ENCODE measurements at places on chromosomes 3 and 15. TPM values are rescaled to one million over a fixed set of nuclear protein-coding genes. Genes with fewer than 3 reads are reported as not detected.
A peak's percentile ranks its signal among the peaks of the same experiment; 100 is the strongest.

GRCh38 chr3:5499404-5499803, 311.9 kb downstream of the EDEM1 start:
- no peaks in the 10 kb centered on the region for H3K27me3 ChIP-seq
- no peak overlapping the region for H3K27ac ChIP-seq
- H3K4me3 ChIP-seq: no peak overlapping the region

GRCh38 chr15:27674826-27675225, 424.3 kb downstream of the OCA2 start:
- DNase-seq: no peak
- no peaks in the 10 kb centered on the region for H3K36me3 ChIP-seq
- H3K4me3 ChIP-seq: no peak overlapping the region
- peaks cover 17% of the 10 kb centered on the region for H3K4me1 ChIP-seq
- H3K27me3 ChIP-seq: no peaks in the 10 kb centered on the region

DNA sequence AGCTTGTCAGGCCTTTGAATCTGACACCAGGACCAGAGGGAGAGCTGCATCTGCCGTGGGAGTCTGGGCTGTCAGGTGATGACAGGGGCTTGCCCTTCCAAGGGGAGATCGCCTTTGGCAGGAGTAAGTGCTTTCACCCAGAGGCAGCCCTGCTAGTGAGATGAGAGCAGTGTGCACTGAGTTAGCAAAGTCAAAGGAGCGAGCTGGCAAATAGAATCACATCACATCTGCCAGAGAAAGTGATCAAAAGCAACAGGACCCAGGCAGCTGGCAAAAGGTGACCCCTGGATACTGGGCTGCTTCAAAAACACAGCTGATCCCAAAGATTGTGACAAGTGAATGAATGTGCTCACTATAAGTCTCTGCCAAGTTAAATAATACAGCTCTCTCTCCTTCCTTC, 36.1 kb upstream of the PYDC2 start:
- no peak overlapping the region for H3K4me3 ChIP-seq
- no peak for DNase-seq
- H3K4me1 ChIP-seq: no peaks in the 10 kb centered on the region
- no peak overlapping the region for H3K27ac ChIP-seq

- no peak overlapping the region for H3K4me3 ChIP-seq
- H3K4me1 ChIP-seq: peaks cover 22% of the 10 kb centered on the region
- H3K36me3 ChIP-seq: peaks cover 53% of the 10 kb centered on the region
Measured at GRCh38 chr15:70083946-70084345, 13.8 kb downstream of the TLE3 start.

ATP13A4 gene
- total RNA-seq: 114 TPM

DNA sequence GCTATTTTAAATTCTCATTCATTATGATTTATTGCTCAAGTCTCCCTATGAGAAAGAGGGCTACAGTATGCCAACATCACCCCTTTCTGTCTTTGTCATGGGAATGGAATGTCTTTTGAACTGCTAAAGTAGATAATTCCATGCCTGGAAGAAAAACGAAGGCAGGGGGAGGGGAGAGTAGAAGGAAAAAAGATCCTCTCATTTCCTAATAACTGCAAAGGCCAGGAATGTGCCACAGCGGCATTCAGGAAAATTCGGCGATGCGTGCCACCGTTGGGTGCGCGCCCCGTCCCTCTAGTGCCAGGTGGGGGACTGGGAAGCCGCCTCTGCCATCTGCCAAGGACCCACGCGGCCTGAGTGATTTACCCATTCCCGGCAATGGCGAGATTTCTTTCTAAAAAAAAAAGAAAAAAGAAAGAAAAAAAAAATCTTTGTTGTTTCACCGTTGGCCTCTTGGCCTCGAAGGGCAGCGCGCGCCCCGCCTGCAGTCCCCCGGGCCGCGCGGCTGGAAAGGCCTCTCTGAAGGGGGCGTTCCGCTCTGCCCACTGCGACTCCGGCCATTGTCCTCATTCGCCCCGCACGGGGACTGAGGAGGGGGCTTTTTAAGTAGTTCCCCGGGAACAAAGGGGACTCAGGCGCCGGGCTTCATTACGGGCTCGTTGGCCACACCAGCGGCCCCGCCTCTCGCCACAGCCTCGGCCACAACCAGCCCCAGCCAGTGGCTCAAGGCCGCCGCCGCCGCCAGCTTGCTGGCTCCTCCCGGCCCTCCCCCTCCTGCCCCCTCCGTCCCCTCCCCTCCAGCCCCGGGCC, 54.5 kb downstream of the CPN2 start:
- H3K4me3 ChIP-seq: peak overlapping the region; percentile 16
- peaks cover 5% of the 10 kb centered on the region for H3K4me1 ChIP-seq
- no peak overlapping the region for H3K27ac ChIP-seq

DNA sequence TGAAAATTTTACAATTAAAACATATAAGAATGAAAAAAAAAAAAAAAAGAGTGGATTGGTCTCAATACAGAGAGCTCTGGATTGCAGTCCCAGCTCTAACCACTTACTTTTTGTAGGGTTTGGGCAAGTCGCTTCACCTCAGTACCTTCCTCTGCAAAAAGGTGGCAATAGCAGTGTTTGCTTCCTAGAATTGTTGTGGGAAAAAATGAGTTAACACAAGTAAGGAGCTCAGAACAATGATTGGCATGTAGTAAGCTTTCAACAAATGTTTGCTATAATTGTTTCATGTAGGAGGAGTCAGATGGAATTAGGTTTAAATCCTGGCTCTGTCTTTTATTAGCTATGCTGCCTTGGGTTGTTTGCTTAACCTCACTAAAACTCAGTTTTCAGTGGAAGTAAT, 425.2 kb upstream of the TBL1XR1 start:
- H3K4me1 ChIP-seq: peaks cover 15% of the 10 kb centered on the region
- H3K36me3 ChIP-seq: no peaks in the 10 kb centered on the region
- H3K27me3 ChIP-seq: no peaks in the 10 kb centered on the region
- DNase-seq: no peak

DNA sequence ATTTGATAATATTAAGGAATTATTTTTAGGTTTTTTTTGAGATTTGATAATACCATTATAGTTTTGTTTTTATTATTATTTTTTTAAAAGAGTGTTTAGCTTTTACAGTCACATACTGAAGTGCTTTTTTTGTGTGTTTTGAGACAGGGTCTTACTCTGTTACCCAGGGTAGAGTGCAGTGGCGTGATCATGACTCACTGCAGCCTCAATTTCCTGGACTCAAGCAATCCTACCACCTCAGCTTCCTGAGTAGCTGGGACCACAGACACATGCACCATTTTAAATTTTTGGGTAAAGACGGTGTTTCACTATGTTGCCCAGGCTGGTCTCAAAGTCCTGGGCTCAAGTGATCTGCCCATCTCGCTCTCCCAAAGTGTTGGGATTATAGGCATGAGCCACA, 73.0 kb downstream of the SUMF1 start:
- H3K4me1 ChIP-seq: no peaks in the 10 kb centered on the region
- no peak for DNase-seq
- H3K27ac ChIP-seq: no peak overlapping the region
- no peak overlapping the region for H3K4me3 ChIP-seq
- H3K27me3 ChIP-seq: no peaks in the 10 kb centered on the region

NR1I2 gene
- 0.55 TPM for total RNA-seq

DNA sequence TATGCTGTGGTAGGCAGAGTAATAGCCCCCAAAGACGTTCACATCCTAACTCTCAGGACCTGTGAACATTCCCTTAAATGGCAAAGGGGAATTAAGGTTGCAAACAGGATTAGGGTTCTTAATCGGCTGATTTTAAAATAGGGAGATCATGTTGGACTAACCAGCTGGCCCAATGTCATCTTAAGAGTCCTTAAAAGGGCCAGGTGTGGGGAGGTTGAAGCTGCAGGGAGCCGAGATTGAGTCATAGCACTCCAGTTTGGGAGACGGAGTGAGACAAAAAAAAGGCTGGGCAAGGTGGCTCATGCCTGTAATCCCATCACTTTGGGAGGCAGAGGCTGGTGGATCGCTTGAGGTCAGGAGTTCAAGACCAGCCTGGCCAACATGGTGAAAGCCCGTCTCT, 1.6 kb upstream of the FLNB start:
- H3K27me3 ChIP-seq: no peaks in the 10 kb centered on the region
- H3K36me3 ChIP-seq: no peaks in the 10 kb centered on the region
- no peaks in the 10 kb centered on the region for H3K4me1 ChIP-seq
- DNase-seq: no peak
- no peak overlapping the region for H3K27ac ChIP-seq
